Motor neuron (in vitro differentiated cells): ENCODE measurements at places on chromosomes 4 and X. TPM values are rescaled to one million over a fixed set of nuclear protein-coding genes. Genes with fewer than 3 reads are reported as not detected.

RTL5 gene
- total RNA-seq: 11.8 and 13.7 TPM in 2 replicates

TMPRSS11F gene
- total RNA-seq: 0.29 TPM in 1 of 2 replicates, not detected in the other

ADGRA3 gene
- 51.8 and 85.1 TPM in 2 replicates for total RNA-seq

DNA sequence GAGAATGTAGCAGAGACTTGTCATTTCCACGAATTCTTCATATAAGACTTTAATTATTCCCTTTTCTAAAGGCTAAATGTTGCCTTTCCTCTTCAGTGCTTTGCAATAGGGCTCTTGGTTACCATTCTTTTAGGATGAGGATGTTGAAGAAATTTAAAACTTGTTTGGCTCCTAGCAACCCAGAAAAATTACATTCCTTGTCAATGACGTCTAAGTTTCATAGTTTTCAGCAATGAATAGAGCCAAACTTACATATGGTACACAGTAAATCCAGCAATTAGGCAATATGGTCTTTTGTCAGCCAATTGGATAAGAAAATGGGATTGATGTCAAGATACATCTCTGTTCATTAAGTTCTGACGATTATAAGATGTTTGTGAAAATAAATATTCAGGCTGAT is 1639.6 kb upstream of the PCDH10 start:
- ATAC-seq: no peak

DNA sequence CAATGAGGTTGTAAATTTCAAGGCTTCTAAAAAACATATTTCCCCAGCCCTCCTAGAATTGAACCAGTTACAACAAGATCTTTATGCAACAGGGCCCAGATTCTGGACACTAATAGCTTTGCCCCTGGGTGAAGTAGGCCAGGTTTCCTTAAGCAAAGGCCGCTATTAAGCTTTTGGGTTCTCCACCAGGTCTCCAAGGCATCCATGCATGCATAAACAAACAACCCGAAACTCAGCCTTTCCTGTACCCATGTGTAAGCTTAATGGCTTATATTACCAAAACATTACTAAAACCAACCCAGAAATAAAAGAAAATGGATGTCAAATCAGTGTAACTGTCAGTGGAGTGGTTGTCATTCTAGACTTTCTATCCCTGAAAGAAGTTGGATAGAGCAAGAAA is 137.1 kb downstream of the ARHGAP6 start:
- ATAC-seq: no peak

GRCh38 chrX:10833299-10834169 is 213.1 kb upstream of the MID1 start:
- peak; percentile 55 for ATAC-seq

- peak; percentile 21 for ATAC-seq
These were observed 546.9 kb downstream of the BCOR start for GRCh38 chrX:39550795-39551361.

DNA sequence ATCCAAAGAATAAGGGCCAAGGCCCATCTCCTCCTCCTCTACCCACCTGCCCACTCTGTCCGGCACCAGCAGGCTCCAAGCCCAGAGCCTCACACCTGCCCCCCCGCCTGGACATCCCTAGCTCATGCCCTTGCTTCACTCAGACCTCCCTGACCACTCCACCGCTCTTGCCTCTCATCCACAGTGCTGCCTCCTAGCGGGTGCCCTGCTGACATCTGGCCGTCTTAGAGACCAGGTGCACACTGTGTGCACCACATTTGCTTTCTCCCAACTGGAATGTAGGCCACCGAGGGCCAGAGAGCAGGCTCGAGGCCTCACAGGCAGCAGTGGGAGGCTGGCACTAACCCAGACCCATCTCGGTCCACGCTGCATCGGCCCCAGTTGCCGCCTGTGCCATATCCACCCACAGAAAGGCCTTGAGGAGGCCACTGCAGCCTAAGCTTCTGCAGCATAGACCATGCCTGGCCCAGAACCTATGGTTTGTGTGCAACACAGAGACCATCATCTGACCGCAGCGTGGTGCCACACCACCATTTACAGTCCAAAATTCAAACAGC is 13.5 kb downstream of the LETM1 start:
- no peak for ATAC-seq

- no peak for ATAC-seq
These were observed 597.6 kb upstream of the MAGEB2 start for GRCh38 chrX:29617725-29618124.

DNA sequence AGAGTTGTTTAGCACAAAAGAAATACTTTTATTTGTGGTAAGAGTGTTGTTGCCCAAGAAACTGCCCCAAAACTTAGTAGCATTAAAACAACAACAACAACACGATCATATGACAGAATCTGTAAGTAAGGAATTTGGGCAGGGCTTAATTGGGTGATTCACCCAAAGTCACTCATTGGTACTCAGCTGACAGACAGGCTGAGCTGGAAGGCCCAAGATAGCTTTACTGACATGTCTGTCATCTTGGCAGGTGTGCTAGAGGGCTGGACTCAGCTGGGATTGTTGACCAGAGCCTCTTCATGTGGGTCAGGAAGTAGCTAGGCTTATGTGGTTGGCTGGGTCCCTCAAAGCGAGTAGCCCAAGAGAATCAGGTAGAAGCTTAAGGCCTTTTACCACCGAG is 52.3 kb downstream of the KIAA0232 start:
- ATAC-seq: no peak

GRCh38 chrX:135384161-135384836 is 37.4 kb upstream of the SMIM10L2A start:
- no peak for ATAC-seq
